ENCODE measurements at places on chromosomes 3 and 15.

DNA sequence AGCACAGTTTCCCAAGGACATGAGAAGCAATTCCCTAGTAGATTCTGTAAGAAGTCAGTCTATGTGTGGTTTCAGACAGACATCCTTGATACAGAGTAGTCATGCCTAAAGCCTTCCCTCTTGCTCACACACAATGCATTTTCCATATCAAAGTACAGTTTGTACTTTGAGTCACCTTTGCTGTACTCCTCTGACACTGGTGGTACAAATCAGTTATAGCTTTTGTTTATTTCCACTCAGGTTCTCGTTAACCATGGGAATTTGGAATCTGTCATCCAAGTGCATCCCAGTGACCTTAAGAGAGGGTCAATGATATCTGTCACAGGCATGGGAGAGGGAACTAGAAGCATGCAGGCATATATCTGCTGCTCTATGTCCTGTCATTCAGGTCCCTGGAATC, 3.6 kb upstream of the GNB4 start:
- no peak for DNase-seq

GRCh38 chr3:177618873-177619733, 421.8 kb upstream of the TBL1XR1 start:
- DNase-seq: peak; percentile 52

DNA sequence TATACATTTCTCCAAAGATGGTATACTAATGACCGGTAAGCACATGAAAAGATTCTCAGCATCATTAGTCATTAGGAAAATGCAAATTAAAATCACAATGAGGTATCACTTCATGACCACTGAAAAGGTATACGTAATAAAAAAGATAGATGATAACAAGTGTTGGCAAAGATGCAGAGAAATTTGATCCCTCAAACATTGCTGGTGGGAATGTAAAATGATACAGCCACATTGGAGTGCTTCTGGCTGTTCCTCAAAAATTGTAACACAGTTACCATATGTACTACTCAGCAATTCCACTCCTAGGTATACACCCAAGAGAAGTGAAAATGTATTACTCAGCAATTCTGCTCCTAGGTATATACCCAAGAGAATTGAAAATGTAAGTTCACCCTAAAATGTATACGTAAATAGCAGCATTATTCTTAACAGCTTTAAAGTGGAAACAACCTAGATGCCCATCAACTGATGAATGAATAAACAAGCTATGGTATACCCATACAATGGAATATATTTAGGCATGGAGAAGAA, 25.0 kb upstream of the KY start:
- DNase-seq: no peak

GRCh38 chr3:16494094-16494493, 19.4 kb downstream of the RFTN1 start:
- DNase-seq: no peak

GRCh38 chr3:66931291-66931690, 66.8 kb upstream of the KBTBD8 start:
- DNase-seq: no peak
